NCI-H1048 (cell line): ENCODE measurements at places on chromosomes 4 and X.

DNA sequence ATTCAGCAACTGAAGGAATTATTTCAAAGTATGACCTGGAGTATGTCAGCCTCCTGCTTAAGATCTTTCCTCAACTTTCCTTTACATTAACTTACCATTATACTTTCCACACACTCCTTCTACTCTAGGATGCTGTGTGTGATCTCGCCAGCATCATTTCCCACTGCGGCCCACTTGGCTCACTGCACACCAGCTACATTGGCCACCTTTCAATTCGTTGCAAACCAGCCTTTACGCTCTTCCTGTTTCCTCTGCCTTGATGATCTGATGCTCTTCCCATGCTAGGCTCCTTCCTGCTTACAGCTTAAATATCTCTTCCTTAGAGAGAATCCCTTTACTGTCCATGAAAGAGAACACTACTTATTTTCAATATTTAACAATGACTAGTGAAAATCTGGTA lies 95.1 kb downstream of the GPM6A start:
- no peak for DNase-seq

DNA sequence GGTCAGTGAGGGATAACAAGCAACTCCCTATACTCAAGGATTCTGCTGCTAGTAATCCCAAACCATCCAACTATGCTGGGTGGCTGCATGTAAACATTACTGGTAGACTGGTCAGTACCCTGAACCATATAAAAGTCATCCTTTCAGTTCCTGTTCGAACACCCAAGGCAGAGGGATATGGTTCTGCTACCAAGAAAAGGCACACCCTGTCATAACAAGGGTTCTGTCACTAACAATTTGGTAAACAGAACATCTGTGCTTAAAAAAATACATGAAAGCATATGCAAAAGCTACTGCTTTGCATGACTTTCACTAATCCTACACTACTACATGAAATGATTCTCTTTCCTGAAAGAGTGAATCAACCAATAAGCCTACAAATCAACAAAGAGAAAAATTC lies 76.8 kb upstream of the MCF2 start:
- DNase-seq = no peak

- DNase-seq = no peak
These were observed 289.7 kb upstream of the GRID2 start for GRCh38 chr4:92014067-92014466.

DNA sequence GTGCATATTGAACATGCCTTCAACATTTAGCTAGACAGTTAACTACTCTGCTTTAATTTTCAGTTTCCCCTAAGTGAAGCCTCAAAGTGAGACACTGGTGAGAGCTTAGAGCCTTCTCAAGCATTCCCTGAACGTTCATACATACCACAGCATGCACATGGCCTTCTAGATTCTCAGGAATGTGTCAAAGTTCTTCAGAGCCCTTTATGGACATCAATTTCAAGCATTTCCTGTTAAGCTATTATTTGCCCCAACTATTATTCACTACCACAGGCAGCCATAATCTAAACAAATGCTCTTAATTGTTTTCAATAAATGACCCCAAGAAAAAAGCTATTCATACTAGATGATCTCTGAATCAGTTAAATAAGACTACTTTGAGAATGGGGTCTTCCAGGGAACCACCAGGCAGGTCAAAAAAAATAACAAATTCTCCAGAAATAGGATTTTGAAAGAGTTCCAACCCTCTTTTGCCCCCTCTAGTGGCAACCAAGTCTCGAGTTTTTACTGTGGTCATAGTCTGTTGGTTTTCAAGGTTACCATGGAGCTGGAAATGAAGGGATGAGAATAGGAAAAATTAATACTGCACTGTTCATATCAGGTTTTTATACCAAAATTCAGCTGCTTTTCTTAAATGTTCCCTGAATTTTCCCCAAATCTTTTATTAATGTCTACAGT lies 235.4 kb downstream of the RAB28 start:
- no peak for DNase-seq

DNA sequence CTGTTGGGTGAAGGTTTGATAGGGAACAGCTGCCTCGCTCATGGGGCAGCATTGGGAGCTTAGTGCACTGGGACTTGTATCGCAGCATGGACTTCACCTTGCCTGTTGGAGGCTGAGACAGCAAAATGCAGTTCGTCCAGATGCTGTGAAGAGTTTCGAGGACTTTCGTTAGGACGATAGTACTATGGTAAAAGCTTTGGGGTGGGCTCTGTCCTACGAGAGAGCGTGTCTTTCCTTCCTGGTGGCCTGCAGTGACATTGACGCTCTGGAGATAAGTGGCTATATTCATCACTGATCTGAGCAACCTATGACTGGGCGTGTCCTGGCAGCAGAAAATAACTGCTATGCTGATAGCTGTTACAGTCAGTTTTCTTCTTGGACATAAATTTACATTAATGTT lies 44.8 kb downstream of the ARHGAP10 start:
- no peak for DNase-seq

GRCh38 chrX:136146614-136147314 lies 569 bp upstream of the FHL1 start:
- no peak for DNase-seq

DNA sequence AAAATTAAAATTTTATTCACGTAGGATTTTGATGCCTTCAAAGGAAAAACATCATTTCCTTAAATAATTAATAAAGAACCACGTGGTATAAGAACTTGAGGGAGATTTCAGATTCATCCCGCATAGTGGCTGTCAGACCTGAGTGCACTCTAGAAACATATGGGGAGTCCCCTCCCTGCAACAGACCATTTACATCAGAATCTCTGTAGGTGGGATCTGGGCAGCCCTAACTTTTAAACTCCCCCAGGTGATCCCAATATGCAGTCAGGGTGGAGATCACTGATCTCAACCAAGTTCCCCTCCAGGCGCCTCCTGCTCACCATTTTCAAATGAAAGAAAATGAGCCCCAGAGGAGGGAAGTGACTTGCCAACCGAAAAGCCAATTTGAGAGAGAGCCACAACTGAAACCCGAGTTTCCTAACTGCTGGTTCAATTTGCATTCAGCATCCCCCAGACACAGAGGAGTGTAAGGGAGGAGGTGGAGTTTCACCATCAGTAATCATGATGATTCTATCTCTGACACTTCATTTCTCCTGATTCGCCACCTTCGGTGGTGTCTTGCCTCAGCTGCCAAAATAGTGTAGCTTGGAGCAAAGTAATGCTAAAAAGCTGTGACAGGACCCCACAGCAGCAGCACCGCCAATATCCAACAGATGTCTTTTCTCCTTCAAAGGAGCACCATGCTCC lies 11.4 kb downstream of the RNF150 start:
- DNase-seq = no peak

DNA sequence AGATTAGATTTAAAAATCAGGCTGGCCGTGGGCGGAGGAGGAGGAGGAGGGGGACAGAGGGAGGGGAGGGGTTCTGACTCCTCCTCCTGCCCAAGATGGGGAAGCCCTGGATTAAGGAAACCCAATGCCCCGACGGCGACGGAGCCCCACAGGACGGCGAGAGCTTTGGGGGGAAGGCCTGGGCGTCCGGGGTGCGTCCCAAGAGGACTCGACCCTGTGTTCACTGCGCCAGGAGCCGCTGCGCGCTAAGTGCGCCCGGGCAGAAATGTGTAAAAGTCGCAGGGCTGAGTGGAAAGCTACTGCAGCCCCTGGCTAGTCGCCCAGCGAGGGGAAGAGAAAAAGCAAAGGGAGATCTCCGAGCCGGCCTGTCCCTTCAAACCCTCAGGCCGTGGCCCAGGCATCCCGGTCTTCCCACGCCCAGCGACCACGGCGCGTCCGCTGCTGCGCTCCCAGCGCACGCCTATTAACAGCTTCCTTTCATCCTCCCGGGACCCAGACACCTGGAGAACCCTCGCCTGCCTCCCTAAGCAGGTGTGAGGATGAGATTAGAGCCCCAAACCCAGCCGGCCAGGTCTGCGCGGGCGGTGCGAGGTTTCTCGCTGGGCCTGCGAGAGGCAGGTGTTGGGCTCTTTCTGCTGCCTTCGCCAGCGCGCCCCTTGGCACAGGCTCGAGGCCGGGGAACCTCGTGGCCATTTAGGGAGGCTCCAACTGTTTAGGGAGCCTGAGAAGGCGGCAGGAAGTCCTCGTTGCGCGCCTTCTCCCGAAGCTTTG lies 1.4 kb upstream of the RPS6KA3 start:
- no peak for DNase-seq

GRCh38 chr4:188032583-188032982 lies 37.0 kb downstream of the ZFP42 start:
- no peak for DNase-seq

DNA sequence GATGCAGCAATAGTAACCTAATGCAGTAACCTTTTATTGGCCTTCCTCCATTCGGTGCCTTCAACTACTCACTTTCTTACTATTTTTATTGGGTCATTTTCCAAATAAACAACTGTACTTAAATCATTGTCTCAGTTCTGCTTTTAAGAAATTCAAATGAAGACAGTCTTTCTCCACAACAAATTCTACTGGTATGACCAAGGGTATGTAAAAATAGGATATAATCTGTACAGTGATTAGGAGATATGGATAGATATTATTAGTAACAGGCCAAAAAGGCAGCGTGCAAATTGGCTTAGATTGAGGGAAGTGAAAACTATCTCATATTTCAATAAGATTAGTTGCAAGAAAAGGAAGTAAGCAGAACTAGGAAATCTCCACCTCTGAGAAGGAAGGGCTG lies 177.4 kb upstream of the PPP1R2C start:
- no peak for DNase-seq
